ENCODE measurements at places on chromosomes 7 and 10.

DNA sequence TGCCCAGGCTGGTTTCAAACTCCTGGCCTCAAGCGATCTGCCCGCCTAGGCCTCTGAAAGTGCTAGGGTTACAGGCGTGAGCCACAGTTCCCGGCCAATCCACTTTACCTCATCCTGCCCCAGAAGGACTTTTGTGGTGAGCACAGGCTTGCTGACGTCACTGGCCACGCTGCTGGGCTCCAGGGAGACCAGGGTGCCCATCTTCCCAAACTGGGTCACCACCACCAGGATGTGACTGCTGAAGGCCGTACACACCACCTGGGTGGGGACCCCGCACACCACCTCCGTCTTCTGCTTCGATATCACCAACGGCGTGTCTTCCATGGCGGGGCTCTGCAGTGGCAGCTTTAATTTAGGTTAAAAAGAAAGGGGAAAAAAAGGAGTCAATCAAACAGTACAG lies 816 bp downstream of the PSMG3 start:
- peak; percentile 71 for DNase-seq

DNA sequence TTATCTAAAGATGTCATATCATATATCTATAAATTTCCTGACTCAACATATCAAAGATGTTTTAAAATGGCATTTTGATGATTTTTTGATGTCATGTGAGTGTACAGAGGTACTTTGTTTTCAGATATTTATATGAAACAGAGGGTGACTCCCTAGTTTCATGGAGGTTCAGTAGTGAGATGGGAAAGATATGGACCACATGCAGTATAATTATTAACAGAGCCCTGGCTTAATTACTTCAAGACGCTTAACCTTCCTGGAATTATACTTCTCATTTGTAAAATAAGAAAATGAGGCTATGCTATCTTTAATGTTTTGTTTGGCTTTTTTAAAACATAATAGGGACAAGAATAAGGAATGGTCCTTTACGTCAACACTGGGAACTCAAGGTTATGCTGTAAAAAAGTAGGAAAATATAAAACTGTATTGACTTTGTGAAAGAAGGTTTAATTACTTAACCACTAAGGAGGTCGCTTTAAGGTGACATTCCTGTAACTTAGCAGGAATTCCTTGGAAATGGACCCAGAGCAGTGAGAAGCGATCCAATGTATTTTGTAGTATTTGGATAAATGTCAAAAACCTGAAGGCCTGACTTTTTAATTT lies 821.0 kb upstream of the IGFBP3 start:
- DNase-seq = no peak

GRCh38 chr7:50864694-50865093 lies 82.0 kb upstream of the GRB10 start:
- DNase-seq = no peak

GRCh38 chr7:158018971-158019645 lies 568.5 kb downstream of the PTPRN2 start:
- no peak for DNase-seq

DNA sequence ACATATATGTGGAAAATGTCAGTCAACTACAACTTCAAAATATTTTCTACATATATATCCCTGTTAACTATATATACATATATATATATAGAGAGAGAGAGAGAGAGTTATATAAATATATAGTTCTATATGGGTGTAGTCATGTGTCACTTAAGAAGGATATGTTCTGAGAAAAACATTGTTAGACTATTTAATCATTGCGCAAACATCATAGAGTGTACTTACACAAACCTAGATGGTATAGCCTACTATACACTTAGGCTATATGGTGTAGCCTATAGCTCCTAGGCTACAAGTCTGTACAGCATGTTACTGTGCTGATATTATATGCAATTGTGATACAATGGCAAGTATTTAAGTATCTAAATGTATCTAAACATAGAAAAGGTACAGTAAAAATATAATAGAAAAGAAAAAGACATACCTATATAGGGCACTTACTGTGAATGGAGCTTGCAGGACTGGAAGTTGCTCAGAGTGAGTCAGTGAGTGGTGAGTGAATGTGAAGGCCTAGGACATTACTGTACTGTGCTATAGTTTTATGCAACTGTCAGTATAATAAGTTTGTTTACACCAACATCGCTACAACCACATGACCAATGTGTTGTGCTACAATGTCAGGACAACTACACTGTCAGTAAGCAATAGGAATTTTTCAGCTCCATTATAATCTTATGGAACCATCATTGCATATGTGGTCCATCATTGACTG lies 18.0 kb upstream of the FGL2 start:
- no peak for DNase-seq

- DNase-seq = no peak
Observed at GRCh38 chr10:16297642-16298041, 139.2 kb upstream of the PTER start.

- DNase-seq = peak; percentile 71
Observed at GRCh38 chr7:101814991-101815825, 2.2 kb upstream of the CUX1 start.

- DNase-seq = no peak
Observed at GRCh38 chr10:11197878-11198277, 180.2 kb downstream of the CELF2 start.

DNA sequence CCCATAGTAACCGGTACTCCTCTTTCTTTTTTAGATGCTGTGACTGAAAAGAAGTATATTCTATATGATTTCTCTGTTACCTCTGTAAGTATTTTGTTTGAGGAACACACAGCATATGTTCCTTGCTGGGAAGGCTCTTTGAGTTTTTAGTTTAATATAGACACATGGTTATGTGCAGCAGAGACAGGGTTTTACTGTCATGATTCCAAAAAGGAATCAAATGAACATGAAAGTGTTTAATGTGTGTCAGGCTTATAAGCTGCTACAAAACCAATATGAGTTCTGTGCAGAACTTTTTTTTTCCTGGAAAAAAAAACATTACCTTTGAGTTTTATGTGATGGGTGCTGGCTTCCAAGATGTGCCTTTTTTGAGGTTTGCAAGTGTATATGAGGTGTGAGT lies 50.4 kb downstream of the MGAM2 start:
- no peak for DNase-seq

- DNase-seq = peak; percentile 41
Observed at GRCh38 chr10:109933984-109934565, 10.8 kb upstream of the XPNPEP1 start.

DNA sequence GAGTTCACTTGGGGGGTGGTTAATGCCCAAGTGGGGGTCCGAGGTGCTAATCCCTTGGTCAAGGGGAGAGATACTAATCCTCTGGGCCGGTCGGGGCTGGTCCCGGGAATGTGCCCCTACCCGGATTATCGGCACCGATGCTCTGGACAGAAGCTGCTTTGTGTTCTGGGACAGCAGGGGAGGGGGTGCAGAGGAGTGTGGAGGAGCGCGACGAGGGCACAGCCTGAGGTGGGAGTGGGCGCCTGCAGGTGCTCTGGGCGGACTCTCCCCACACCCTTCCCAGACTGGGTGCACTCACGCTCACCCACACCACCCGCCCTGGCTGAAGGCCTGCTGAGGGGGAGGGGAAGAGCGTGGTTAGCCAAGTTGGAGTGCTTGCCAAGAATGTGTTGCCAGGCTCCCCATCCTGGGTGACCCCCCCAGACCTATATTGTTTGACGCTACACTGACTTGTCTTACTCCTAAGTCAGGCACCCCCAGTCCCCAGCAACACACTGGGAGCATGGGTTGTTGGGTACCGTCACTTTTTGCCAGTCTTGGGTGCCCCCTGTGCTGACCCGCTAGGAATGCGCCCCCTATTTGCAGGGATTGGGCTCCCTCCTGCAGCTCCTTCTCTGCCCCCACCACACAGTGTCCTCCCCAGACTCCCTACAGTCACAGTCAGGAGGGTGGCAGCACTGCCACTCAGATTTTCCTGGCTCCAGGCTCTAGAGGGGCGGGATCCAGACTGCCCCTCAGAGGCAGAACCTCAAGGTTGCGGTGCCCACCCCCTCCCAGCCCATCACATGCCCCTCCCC lies 1.2 kb downstream of the SLC4A2 start:
- DNase-seq = peak; percentile 38

DNA sequence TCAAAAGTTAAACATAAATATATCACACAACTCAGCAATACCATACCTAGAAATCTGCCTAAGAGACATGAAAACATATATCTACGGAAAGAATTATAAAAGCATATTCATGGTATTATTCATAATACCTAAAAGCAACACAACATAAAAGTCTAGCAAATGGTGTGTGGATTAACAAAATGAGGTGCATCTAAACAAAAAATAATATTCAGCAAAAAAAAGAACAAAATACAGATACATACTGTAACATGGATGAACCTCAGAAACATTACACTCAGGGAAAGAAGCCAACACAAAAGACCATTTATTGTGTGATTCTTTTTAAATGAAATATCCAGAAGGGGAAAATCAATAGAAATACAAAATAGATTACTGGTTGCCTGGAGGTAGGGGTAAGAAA lies 155.0 kb downstream of the IMMP2L start:
- DNase-seq = no peak

GRCh38 chr10:25851548-25851947 lies 82.5 kb upstream of the MYO3A start:
- no peak for DNase-seq

DNA sequence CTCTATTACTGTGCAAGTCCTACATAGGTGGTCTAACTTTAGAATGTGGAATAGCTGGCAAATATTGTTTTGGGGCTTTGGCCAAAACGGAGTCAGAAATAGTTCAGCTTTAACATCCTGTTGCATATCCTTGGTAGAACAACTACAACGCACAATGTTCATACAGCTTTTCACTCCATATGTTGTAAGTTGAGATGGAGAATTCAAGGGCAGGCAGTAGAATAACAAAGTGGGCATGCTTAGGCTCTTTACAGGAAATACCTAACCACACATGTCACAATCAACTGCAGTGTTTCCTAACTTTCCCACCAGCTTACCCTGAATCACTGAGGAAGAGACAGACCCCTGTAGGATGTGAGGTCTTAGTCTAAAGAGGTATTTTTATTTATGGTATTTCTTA lies 122.3 kb downstream of the PPP1R3A start:
- DNase-seq = no peak

- no peak for DNase-seq
Observed at GRCh38 chr7:4139656-4140625, 542.2 kb upstream of the FOXK1 start.

- DNase-seq = no peak
Observed at GRCh38 chr7:111192614-111193413, 101.9 kb downstream of the LRRN3 start.

GRCh38 chr10:128861018-128861901 lies 605.8 kb upstream of the MGMT start:
- DNase-seq = no peak

GRCh38 chr7:106166651-106167342 lies 54.7 kb upstream of the SYPL1 start:
- DNase-seq = peak; percentile 21

DNA sequence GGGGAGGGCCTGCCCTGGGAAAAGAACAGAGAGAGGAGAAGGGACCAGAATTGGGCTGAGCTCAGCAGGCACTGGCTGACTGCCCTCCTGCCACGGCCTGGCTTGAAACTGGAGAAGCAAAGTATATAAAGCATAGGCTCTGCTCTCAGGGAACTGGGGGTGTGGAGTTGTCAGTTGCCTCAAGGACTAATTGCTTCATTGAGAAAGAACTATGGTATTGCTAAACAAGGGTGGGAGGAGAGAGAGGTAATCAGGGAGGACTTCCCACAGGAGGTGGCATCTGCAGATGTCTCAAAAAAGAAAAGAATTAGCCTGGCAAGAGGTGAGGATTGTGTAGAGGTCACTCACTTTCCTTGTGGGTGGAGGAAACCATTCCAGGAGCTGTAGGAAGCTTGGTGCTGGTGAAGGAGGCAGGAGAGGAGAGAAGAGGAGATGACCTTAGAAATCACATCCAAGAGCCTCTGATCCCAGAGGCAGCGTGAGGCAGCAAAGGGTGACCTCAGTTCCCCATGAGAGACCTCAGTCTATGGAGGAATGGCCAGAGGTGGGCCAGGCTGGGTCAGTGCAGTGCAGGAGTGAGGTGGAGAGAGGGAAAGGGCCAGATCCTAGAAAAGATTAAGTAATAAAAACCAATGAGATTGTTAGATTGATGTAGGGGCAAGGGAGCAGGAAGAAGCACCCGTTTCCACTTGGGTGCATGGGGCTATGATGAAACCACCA lies 2.4 kb downstream of the PILRB start:
- no peak for DNase-seq

GRCh38 chr7:109073543-109073942 lies 503.9 kb downstream of the DNAJB9 start:
- no peak for DNase-seq

DNA sequence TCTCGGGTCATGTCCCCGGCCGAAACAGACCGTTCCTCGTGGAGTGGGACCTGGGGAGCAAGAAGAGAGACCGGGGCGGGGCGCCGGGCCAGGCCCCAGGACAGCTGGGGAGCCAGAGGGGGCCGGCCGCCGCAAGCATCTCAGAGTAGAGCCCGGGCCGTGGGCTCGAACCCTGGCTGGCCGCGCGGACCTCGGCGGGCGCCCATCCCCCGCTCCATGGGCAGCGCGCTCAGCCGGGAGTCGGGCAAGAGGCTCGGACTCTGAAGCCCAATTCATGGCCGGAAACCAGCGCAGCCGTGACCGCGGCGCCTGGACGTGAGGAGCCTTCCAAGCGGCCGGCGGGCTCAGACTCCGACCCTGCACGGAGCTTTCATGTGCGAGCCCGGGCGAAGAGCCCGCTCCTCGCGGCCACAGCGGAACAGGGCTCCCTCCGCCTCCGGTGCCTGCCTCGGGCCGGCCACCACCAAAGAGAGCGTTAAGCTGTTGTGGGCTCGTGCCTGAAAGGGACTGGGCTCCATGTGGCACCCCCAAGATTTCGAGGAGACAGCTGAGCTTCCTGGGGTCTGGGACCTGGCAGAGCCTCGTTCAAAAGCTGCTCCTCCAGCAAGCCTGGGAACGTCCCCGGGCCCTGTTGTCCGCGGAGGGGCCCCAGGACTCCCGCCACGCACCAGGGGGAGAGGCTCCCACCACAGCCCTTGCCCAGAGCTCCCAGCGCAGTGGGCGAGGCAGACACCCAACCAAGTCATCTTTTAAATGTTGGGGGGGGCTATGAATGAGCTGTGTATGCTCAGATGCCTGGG lies 757 bp upstream of the GRID1 start:
- DNase-seq = no peak

All from activated CD4-positive, alpha-beta memory T cell treated with anti-CD3 and anti-CD28 coated beads for 36 hours (primary cell).